ENCODE measurements at places on chromosomes 1 and 21. TPM values are rescaled to one million over a fixed set of nuclear protein-coding genes. Genes with fewer than 3 reads are reported as not detected.

EDARADD gene
- total RNA-seq = 3.4 TPM

CORT gene
- 0.14 TPM for total RNA-seq

ADORA1 gene
- 0.50 TPM for total RNA-seq

QSOX1 gene
- total RNA-seq = 75.3 TPM

NPHS2 gene
- total RNA-seq = not detected

OR2W3 gene
- total RNA-seq = not detected

RCOR3 gene
- total RNA-seq = 31.2 TPM

SUSD4 gene
- 0.48 TPM for total RNA-seq

LPAR3 gene
- 0.16 TPM for total RNA-seq
